Panc1 (cell line): ENCODE measurements at places on chromosomes 3 and 15.

DNA sequence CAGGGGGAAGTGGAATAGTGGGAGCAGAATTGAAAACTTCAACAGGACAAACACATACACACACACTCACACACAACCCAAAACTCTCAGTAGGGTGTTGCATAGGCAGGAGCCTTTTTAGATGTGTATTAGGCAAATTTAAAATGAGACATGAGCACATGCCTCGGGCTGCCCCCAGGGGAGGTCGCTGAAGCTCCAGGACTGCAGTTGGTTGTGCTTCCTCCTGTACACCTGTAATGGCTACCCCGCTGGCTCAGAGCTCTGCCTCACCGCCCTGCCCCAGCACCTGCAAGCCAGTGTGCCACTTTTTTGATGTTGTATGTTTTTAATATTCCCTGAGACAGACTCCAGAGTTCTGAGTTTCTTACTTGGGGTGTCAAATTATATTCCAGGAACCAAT, 303.4 kb upstream of the NR2E3 start:
- DNase-seq, result no peak

GRCh38 chr3:57110214-57110613, 49.8 kb downstream of the SPATA12 start:
- DNase-seq, result no peak

GRCh38 chr15:68843425-68844311, 23.0 kb upstream of the ANP32A start:
- DNase-seq, result no peak

DNA sequence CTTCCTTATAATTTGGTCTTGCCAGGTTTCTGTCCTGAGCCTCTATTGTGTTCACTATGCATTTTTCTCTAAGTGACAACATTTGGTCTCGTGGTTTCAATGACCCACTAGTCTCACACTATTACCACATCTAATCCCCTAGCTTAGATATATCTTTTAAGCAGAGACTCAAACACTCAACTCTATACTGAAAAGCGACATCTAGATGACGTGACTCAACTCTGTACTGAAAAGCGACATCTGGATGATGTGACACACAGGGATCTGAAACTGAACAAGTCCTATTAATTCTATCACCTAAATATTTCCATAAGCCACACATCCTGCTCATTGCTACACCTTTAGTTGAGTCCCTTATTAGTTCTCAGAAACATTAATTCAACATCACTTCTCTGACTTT, 141.7 kb upstream of the MBNL1 start:
- no peak for DNase-seq

- DNase-seq, result no peak
Measured at GRCh38 chr15:92112180-92112579, 258.7 kb downstream of the SLCO3A1 start.

- no peak for DNase-seq
Measured at GRCh38 chr3:153087595-153088566, 74.1 kb upstream of the RAP2B start.

DNA sequence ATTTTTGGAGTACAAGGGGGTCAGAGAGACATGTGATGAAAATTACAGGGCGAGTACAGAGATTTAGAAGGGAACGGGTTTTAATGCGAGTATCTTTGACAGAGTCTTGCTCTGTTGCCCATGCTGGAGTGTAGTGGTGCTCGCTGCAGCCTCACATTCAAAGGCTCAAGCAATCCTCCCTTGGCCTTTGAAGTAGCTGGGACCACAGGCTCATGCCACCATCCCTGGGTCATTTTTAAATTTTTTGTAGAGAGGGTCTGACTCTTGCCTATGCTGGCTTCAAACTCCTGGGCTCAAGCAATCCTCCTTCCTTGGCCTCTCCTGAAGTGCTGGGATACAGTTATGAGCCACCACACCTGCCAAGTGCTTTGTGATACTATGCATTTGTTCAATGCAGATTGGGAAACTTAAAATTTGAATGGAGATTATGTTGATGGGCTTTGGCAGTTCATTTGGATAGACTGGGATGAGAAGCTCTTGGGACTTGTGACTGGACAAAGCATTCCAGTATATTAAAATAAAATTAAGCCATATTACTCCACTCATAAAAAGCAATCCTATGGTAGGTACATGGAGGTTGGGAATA, 4.0 kb upstream of the LMLN start:
- no peak for DNase-seq

DNA sequence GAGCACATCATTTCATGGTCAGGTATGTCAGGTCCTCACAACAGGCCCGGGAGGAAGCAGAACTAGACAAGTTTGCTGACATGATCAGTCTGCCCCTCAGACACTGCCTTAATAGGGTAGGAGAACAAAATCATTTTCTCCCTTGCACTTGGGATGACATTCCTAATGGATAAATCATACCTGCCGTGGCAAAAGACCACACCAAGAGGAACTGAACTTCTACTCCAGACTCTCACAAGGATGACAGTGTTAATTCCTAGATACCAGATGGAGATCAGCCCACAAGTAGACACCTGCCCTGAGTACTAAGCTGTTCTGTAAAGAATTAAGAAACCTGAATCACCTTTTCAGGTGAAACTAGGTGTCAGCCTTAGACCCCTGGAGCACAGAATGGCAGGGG, 19.5 kb downstream of the SIAH2 start:
- no peak for DNase-seq

DNA sequence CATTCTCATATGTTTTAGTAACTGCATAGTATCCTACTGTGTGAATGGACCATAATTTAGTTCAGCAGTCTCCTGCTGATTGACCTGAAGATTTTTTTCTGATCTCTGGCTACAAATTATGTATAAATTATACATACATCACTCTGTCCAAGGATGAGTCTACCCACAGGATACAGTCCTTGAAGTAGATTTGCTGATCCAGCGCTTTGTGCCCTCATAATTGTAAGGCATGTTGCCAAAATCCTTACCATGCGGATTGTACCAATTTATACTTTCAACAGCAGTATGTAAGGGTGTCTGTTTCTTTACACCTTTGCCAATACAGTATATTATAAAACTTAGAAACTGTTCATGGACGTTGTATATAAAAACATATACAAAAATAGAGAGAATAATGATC, 46.5 kb downstream of the ACAA1 start:
- no peak for DNase-seq

GRCh38 chr3:190404715-190405114, 16.8 kb downstream of the CLDN16 start:
- DNase-seq, result no peak

DNA sequence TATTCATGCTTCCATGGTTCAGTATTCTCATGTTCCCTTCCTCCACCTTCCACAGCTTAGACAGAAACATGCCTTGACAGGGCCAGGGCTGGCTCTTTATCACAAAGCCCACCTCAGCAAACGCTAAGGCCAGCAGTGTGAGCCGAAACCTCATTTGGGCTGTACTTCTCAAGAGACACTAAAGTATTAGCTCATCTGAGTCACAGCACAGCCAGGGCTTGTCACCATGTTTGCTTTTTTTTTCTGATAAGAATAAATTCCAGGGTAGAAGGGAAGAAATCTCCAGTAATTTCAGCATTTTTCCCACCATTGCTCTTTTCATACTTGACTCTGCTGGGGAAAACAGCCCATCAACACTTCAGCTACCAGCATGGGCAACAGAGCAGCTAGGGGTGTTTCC, 95.4 kb downstream of the MYLK start:
- no peak for DNase-seq

- no peak for DNase-seq
Measured at GRCh38 chr15:52184721-52185120, 6.5 kb downstream of the GNB5 start.

DNA sequence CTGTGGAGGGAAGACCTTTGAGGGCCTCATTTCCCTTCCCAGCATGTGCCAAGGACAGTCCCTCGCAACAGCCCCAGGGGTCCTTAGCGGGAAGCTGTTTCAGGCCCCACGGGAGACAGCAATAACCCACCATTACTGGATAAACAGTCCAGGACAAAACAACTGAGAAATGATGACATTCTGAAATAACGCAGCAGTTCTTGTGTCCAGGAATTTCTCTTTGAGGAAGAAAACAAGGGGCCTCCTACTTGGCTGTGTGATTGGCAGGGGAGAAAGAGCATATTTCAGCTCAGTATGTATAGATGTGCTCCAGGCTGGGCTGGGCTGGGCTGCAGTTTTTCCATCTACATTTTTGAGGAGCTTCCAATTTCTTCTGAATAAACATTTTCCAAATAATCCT, 82.2 kb upstream of the THBS1 start:
- no peak for DNase-seq

DNA sequence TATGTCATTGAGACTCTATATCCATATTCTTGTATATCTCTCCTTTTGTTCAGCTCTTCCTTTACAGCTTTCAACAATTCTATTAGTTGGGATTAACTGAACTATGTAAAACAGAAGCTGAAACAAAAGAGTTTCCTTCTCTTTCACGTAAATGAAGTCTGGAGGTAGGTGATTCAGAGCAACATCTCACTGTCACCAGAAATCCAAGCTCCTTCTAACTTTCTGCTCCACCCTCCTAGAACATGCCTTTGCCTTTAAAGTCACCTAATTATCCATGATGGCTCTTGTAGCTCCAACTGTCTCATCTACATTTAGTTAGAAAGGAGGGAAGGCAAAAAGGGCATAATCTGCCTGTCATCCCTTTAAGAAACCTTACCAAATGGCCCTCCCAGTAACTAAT, 458.2 kb upstream of the MDFIC2 start:
- DNase-seq, result no peak

DNA sequence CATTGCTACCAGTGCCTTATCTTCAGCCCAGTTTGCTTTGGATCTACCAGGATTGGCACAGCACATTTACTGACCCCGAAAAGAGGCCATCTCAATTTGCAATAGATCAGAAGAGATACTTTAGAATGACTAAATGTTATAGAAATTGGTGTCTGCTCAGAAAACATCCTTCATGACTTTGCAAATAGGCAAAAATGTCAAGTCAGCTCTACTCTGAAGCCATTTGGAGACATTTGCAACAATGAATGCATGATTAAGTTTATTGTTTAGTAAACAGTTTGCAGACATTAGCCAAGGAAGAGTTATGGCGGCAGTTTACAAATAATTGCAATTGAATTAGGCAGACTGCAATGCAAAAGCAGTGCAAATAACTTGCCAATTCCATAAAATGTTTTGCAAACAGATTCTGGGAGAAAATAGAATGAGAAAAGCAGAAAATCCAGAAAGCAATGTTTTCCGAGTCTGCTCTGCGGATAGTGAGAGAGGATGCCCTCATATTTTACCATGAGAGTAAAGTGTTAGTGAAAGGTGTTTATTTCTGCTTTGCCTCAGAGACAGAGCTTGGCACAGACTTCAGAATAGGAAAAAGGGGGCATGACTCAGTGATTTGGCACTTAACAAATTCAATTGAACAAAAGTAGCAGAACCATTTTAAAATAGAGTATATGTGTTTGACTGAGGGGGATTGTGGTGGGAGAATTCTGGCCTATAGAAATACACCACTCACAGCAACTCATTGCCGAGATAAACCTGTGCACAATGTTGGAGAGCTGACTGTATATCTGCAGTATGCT, 334.9 kb upstream of the NR2F2 start:
- no peak for DNase-seq

DNA sequence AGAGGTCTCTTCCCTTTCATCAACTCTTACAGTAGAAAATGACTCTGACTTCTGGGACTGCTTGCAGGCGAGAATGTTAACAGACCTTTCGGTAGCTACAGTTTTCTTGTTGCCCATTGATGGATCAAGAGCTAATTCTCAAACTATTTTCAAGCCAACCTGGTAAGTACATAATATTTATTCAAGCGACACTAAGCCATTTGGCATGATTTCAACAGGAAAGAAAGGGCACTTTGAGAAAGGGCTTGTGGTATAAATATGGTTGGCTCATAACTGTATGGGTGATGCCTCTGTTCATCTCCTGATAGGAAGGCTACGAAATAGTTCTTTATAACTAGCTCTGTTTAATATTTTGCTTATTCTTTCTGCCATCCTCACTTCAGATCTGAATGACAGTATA, 196.2 kb upstream of the CNTN4 start:
- DNase-seq, result no peak

DNA sequence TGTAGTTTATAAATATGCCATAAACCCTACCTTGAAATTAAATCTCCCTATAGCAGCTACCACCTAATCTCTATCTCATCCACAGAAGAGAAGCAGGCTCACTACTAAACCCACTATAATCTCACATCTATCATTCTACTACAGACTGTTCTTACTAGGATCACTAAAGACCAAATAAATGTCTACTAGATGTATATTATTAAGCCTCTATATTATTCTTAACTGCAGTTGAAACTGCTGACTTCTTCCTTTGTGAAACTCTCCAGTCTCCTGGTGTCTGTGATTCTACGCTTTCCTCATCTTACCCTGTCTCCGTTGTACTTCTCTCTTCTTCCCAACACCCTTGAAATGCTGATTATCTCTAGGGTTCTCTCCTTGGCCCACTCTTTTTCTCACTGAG, 1154.0 kb downstream of the IGSF11 start:
- DNase-seq, result no peak
